ENCODE measurements at places on chromosomes 4 and X.

- DNase-seq, result no peak
Observed at GRCh38 chrX:131067846-131068745, 9.9 kb downstream of the ARHGAP36 start.

DNA sequence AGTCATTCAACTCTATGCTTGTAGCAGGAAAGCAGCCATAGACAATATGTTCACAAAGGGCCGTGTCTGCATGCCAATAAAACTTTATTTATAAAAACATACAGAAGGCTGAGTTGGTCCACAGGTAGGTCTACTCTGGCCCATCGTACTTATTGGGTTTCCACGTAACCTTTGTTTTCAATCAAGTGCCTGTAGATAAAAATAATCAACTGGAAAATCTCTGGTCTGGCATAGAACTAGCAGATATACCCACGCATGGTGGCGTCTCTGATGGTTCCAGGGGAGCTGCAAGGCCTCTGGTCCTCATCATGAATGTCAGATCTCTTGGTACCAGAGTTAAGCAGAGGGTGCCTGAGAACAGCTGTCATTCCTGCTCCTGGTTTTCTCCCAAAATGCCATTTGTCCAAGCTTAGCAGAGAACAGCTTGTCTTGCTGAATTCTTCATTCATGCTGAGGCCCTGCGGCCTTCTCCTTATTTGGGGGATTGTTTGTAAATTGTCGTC is 31.4 kb upstream of the JAKMIP1 start:
- no peak for DNase-seq

- DNase-seq, result no peak
Observed at GRCh38 chr4:159358226-159358625, 255.3 kb downstream of the RAPGEF2 start.

DNA sequence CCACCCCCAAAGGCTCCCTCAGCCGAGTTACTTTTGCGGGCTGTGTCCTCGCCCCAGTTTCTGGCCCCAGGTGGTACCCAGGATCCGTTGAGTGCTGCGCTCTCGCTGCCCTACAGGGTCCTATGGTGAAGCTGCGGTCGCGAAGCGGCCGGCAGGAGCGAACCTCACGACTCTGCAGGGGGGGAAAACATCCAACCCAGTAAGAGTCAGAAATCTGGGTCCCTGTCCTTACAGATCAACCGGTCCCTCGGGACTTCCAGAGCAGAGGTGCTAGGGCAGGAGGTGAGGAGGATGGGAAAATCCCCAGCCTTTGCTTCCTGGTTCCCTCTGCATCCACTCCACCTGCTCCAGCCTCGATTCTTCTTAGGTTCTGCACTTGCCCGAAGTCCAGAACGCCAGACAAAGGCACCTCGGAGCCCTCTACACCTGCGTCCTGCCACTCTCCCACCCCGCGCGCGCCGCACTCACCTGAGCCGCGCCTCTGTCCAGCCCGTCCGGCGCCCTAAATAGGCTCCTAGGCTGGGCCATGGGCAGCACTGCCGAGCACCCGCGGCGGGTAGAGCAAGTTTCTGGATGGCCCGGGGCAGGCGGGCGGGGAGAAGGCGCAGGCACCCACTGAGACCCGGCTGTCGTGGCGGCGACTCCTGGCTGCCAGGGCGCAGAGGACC is at the start of gene HS3ST1:
HS3ST1 (minus strand) TSS at position 664 of the 668 bp plus-strand sequence. CDS start 28,889 bp downstream, outside the sequence.
- DNase-seq, result no peak

- no peak for DNase-seq
Observed at GRCh38 chrX:13074297-13075262, 30.2 kb upstream of the FAM9C start.

DNA sequence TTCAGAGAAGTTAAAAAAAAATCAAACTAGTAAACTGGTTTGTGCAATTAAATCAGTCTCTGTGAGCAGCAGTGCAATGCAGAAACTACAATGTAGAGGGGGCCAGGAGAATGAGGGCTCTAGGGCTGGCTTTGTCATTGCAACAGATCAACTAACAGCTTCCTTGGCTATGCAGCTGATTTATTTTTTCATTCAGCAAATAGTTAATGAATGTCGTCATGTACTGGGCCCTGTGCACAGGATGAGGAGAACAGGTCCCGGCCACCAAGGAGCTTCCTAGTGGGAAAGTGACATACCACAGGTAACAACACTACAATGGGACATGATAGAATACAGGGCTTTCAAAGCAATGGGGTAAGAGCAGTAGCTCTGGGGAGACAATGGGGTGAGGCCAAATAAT is 190.1 kb downstream of the NSUN7 start:
- DNase-seq, result no peak

Data from inflammatory macrophage treated with lipopolysaccharide for 1 hour (primary cell).